ENCODE measurements at places on chromosomes 2 and 18.

DNA sequence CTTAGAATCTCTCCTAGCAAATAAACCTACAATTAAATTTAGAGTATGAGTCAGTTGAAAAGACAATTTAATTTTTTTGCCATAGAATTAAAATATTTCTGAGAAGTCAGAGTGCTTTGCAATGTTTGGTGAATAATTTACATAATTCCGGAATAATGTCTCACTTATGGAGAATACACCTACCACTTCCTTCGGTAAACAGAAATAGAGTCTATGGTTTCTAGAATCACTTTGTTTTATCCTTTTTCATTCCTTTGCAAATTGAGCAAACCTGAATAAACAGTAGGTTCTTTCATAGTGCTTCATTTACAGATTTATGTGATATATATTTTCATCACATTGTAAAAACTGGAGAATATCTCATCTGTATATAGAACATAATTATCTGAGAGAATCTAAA lies 211.7 kb downstream of the PMAIP1 start:
- no peak for DNase-seq

GRCh38 chr18:703213-703967 lies 9.0 kb downstream of the ENOSF1 start:
- DNase-seq: no peak

DNA sequence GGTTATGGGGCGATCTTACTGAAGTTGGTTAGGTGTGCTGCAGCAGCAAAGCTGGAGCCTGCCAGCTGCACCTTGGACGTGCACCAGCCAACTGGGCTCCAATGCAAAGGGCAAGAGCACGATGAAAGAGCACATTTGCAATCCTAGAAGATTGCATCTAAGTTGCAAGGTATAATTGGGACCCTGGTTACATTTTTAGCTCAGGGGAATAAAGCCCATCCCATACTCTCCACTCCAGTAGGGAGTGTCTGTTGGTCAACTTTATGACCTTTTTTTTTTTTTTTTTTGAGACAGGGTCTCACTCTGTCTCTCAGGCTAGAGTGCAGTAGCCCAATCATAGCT lies 22.2 kb upstream of the GPR55 start:
- DNase-seq: no peak

DNA sequence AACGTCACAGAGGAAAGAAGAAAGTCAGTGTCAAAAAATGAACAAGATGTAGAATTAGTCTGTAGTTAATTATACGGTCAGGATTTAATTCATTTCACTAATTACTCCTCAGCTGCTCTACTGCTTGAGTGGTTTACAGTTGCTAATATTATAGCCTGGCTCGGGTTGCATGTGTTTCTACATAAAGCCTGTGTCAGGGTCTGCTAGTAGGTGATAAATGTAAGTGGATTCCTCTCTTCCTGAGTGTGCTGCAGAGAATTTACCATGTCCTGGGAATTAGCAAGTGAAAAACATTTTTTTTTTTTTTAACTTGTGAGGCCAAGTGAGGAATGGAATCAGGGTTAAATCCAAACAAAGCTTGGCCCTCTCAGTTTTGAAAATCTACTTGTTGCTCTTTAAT lies 622.6 kb downstream of the EPHA4 start:
- no peak for DNase-seq

DNA sequence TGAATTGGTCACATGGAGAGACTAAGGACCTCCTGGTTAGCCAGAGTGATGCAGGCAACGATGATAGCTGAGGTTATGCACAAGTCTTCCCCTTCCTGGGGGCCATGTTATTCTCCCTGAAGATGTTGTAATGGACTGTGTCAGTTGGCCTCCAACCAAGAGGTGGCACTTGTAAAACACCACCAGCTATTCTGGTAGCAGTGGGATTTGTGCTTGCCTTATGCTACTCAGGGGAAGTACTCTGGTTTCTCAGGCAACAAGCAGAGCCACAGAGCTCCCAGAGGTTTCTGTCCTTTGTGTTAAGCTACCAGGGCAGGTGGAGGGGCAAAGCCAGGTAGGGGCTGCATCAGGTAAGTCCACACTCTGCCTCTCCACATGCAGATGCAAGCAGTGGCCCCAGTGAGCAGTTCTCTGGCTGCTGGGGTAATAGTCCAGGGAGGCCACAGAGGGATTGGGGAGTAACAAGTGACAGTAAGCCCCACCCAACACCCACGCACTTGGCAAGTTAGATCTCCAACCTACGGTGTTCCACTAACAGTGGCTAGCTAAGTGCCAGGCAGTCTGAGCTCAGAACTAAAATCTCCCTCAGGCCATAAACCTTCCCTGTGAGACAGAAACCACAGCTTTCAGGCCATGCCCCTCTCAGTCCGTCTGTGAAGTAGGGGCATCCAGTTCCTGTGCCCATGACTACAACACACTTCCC lies 99.7 kb downstream of the RND3 start:
- DNase-seq: no peak
